Fibroblast of skin of left quadriceps (primary cell): ENCODE measurements at places on chromosomes 1 and 21.

GRCh38 chr1:159222075-159222865 lies 17.6 kb downstream of the ACKR1 start:
- no peak for DNase-seq

DNA sequence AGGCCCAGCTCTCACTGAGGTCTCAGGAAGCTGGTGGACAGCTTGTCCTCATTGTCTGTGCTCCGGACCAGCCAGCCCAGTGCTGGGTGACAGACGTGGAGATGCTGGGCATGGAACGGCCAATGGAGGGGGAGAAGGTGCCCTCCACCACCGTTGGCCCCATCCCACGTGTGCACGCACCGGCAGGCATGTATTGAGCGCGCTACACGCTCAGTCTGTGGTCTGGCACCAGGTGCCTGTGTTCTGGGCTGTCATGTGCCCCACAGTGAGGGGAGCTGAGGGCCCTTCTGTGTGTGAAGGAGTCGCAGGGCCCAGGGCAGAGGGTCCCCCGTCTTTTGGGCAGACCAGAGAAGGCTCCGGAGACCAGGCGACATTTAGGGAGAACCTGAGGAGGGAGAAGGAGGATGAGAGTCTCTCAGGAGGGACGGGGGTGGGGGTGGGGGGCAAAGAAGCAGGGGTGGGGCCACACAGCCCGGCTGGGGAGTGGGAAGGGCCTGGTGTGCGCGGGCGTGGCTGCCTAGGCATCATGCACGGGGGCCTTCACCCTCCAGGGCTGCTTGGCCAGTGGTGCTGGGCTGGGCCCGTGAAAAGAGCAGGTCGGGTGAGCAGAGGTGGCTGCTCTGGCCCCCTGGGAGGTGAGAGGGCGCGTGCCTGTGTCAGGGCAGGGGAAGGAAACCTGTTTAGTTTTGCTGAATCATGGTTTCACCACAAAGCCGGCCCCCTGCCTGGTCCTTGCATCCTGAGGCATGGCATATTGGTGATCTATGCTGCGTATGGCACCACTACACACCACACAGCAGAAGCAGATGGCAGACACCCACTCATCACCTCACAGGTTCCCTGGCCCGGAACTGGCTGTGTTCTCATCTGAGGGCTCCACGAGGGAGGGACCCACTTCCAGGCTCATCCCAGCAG lies 86.7 kb upstream of the TTC34 start:
- no peak for DNase-seq

GRCh38 chr21:46618738-46619379 lies 14.0 kb upstream of the S100B start:
- DNase-seq, result no peak

GRCh38 chr1:207474210-207474609 lies 20.1 kb downstream of the CR2 start:
- DNase-seq, result no peak

DNA sequence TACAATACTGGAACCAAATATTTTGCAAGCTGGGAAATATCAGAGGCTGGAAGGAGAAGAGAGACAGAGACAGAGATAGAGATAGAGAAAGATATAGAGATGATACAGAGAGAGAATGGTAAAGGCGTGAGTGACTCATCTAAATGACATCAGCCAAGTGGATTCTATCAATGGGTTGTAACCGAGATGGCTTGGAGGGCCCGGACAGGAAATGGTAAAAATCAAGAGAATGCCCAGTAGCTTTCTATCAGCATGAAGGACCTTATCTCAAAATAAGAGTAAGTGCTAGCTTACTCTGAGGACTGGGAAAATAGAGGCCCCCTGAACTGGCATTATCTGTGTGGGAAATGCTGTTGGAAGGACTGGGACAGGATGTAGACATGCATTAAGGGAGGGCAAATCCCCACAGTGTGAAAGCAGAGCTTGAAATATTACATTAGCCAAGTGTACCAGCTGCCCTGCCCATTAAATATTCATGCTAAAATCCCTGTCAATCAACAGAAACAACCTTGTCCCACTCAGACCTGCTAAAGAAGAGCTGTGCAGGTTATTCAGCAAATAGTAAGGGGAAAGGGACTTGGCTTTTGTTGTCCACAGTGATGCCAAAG lies 76.6 kb upstream of the ZNF644 start:
- no peak for DNase-seq

- DNase-seq, result no peak
Observed at GRCh38 chr1:162070094-162070748, 730 bp downstream of the NOS1AP start.
